ENCODE measurements at places on chromosomes 2 and 18.

- no peak for DNase-seq
Observed at GRCh38 chr2:118565301-118565700, 282.1 kb downstream of the EN1 start.

DNA sequence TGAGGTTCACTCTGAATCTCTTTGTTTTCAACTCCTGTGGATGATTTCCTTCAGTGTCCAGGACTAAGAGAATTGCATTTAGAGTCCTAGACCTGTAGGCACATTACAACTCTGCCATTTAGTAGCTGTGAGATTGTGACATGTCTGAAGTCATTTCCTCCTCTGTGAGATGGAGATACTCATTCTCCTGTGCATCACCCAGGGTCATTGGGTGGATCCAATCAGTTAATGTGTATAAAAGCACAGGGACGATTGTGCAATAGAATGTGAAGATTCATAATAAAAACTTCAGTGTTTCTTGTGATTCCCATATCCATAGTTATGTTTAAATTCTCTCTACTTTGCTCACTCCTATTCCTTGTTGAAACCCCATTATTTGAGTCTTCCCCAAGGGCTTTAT is 113.6 kb downstream of the DIS3L2 start:
- no peak for DNase-seq

DNA sequence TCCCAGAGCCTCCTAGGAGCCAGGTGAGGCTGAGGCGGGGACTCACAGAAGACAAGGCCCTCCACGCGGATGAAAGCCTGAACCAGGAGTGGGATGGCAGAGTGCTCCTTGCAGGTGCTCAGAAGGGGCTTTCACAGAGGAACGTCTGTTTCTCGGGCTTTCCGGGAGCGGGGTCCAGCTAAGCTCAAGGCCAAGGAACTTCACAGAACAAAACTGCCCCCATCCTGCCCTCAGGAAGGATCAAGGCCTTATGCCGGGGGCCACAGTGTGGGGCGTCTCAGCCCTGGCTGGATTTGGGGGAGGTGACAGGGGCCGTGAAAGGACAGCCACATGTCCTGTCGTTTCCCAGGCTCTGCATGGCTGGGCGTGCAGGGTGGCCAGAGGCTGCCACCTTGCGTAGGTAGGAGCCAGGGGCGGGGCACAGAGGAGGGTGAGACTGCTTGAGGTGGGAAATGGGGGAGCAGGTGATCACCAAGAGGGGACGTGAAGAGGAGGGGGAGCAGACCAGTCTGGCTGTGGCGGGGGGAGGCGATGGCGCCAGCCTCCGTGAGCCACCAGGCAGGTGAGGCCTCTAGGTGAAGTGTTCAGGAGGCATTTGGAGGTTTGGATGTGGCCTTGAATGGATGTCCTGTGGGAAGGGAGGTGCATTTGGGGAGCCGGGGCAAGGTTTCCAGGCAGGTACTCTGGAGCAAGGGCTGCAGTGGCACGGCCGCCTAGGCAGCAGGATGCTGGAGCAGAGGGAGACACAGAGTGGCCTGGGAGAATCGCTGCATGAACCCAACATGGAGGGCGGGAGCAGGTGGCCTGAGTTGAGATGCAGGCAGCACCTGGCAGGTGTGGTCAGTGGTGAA is 79.1 kb downstream of the TWIST2 start:
- DNase-seq = no peak

DNA sequence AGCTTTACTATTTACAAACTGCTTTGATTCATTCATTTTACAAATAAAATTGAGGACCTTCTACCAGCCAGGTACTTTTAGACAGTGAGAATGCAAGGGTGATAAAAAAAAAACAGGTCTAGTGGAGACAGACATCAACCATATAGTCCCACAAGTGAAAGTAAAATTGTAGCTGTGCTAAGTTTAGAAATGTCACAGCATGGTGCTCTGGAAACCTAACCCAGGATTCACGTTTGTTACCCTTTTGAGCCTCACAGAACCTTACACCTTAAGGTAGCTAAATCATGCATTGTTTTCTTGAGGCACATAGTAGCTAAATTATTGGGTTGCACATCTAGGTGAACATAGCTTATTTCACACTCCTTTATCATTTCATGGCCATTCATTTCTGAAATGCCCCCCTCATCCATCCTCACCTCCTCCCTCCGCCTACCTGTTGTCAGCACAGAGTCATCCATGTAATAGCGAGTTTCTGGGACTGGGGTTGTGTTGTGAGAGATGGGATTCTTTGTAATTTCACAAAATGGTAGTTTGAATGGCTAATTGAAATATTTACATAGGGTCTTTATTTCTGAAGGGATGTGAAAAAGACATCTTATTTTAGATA is 7.1 kb downstream of the MTA3 start:
- DNase-seq = no peak
